ENCODE measurements at places on chromosomes 6 and 20.

DNA sequence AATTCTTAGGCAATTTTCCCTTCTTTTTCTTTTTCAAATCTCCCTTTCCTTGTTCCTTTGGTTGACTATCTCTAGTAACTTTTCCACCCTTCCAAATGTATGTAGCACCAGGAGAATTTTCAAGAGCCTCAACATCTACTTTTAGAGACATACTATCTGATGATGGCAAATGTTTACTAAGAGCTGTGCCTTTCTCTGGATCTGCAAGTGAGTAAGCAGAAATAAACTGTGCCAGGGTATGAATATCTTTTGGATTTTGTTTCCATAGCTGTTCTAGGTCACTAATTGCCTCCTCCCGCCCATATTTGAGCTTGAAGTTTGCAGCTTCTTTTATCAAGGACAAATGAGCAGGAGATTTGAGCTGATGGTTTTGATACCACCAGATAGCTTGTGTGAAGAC, 69.5 kb downstream of the GTF2H5 start:
- no peak for DNase-seq

- no peak for DNase-seq
Measured at GRCh38 chr6:6001443-6001842, 5.3 kb downstream of the NRN1 start.

DNA sequence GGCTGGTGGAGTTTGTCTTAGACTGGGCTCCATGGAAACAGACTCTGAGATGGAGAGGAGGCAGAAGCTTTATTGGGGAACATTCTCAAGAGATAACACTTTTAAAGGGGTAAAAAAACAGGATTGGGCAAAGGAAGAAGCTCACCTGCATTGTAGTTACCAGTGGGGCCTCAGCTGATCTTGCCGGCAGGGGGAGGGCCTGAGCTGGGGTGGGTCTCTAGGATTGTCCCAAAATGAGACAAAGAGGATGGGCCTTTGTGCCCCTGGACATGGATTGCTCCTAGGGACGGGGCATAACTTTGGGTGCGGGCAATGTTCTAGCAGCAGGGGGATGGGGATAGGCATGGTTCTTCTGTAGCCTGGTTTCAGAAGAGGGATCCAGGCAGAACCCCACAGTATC, 12.5 kb downstream of the SGK2 start:
- no peak for DNase-seq

GRCh38 chr20:62224113-62224855, 4.2 kb upstream of the HRH3 start:
- DNase-seq, result no peak

DNA sequence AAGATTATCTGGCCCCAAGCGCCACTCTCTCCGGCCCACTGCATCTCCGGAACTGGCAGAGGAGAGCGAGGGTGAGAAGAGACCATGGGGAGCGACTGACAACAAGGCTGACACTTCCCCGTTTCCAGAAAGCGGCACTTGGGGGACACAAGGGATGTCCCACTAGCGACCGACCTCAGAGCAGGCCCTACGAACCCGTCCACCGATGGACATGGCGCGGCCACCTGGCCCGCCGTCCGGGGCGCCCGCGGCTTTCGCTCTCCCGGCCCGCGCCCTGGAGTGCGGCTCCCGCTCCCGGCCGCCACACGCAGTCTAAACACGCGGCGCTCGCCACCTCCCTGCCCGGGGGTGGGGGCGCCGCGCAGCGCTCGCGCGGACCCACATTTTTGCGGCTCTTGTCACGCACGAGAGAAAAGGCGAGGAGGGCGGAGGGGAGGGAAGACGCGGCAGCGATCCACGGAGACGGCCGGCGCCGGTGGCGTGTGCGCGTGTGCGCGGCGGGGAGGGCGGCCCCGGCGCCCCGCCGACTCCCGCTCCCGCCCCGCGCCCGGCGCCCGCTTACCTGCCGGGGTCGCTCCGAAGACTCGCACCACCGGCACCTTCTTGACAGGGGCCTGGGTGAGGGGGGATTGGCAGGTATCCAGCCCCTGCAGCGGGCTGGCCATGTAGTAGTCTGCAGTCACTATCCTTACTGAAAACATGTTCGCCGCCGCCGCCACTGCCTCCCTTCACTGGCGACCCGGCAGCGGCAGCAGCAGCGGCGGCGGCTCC, 645 bp downstream of the REV3L start:
- peak; percentile 48 for DNase-seq

DNA sequence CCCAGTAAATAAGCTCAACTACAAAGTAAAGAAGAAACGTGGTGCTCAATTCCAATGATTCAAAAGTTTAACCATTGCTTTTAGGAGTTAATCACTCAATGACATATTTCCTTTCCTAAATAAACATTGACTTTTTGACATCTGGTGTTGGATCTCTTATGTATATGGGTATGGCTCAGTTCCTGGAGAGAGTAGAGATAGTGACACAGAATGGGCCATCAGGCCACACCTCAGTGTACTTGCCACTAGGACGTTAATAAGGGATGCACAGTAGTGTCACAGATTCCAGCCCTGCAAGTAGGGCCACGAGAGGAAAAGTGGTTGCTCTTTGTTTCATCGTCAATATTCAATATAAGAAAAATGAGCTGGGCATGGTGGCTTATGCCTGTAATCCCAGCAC, 48.9 kb upstream of the TXNDC5 start:
- no peak for DNase-seq

GRCh38 chr20:25116739-25117458, 35.0 kb upstream of the VSX1 start:
- DNase-seq, result no peak

DNA sequence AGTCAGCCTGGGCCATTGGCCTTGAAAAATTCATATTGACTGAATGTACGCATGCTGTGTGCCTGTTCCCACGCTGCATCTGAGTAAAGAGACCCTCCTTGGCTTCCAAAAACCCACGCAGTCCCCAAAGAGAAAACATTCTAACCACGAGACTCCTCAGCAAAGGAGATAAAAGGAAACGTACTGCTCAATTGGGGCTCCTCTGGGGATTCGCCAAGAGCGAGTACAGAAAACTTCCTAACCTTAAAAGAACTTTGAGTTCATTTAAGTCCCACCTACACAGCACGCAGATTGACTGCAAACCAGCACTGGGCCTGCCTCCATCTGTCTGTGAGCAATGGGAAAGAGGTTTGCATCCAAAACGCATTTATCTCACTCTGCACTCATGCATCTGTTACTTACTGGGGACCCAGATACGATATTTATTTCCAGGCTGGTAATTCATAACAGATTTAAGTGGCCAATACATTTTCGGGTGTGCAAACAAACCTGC, 505.9 kb upstream of the CHD6 start:
- DNase-seq, result no peak

DNA sequence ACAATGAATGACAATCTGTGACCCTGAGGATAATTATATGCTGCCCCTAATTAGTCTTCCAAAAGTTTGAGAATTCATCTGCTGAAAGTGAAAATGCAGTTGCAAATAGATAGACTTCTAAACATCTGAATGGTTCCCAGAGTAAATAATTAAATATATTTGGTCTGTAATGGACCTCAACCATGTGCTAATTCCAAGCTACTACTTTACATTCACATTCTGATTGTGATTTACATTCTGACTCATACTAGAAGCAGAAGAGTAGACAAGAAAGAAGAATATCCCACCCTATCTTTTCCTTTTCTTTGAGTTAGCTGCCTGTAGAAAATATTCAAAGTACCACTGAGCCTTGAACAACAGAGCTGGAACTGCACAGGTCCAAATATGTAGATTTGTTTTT, 80.8 kb downstream of the PTPRK start:
- no peak for DNase-seq

GRCh38 chr6:135141728-135142127, 39.4 kb upstream of the MYB start:
- no peak for DNase-seq

DNA sequence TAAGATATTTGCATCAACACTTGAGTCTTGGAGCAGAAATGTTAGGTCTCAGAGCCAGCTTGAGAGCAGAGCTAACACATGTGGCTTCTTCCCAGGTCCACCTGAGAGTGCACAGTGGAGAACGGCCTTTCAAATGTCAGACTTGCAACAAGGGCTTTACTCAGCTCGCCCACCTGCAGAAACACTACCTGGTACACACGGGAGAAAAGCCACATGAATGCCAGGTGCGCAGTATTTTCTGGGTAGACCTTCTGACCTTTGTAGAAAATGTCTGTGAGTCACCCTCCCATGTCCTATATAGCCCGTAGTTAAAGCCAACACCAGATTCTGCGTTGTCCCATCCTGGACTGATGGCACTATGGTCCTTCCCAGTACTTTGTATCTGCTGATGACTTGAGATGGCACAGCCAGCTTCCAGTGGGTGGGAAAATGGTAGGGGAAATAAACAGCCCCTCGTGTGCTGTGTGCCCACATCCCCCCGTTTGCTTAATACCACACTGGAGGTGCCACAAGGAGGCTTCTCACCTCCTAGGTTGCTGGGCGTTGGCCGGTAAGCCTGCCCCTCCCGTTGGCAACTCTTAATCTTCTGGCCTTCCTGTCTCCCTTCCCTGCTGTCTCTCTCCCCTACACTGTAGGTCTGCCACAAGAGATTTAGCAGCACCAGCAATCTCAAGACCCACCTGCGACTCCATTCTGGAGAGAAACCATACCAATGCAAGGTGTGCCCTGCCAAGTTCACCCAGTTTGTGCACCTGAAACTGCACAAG, 20.3 kb downstream of the PRDM1 start:
- no peak for DNase-seq

GRCh38 chr6:144714021-144714712, 429.0 kb downstream of the UTRN start:
- no peak for DNase-seq

- DNase-seq, result no peak
Measured at GRCh38 chr6:1387876-1388629, 1.3 kb upstream of the FOXF2 start.

DNA sequence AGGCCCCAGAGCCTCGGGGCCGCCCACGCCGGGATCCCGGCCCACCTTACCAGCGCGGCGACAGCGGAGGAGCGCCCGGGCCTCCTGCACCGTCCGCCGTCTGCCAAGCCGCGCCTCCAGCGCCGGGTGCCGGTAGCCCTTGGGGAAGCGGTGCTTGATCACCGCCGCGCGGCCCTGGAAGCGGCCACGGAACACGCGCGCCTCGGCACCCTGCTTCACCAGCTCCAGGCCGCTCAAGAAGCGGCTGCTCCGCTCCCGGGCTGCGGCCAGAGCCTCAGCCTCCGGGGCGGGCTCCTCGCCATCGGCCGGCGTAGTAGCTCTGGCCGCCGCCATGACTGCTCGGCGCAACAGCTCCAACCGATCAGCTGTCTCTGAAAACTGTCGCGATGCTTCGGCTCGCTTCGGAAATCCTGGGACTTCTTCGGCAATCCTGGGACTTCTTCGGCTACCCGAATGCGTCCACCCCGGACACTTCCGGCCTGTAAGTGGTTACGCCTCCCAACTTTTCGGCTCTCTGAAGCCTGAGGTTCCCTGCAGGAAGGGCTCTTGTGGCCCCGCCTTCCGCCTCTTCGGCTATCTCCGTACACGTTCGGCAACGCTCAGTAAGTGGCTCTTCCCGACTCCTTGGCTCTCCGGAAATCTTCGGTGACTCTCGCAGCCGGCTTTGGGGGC, at the start of gene TP53RK:
TSS of gene TP53RK (minus strand) at position 363 of the 672 bp plus-strand sequence. CDS start at position 333, 30 bp downstream.
- peak; percentile 100 for DNase-seq

- no peak for DNase-seq
Measured at GRCh38 chr20:17479063-17479657, 52.0 kb downstream of the BFSP1 start.

Measured in prostate gland (tissue), 2 donors.